CD4-positive, alpha-beta T cell (primary cell): ENCODE measurements at places on chromosomes 4 and X.

DNA sequence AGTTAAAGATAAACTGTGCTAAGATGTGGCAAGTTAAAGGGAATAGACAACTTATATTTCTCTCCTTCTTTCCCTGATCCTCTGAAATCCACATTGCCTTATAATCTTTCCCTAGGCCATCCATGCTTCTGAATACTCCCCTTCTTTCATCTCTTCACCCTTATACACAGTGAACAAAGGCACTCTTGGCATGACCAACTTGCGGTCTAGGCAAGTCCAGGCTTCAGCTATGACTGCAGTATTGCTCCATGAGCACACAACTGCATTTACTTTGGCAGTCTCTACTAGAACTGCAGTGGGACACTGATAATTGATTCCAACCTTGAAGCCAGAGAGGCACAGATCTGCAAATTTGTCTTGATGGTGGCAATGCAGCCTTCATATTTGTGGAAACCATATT lies 24.2 kb upstream of the UBA6 start:
- DNase-seq: no peak

GRCh38 chr4:175961604-175962003 lies 104.0 kb upstream of the WDR17 start:
- no peak for DNase-seq

DNA sequence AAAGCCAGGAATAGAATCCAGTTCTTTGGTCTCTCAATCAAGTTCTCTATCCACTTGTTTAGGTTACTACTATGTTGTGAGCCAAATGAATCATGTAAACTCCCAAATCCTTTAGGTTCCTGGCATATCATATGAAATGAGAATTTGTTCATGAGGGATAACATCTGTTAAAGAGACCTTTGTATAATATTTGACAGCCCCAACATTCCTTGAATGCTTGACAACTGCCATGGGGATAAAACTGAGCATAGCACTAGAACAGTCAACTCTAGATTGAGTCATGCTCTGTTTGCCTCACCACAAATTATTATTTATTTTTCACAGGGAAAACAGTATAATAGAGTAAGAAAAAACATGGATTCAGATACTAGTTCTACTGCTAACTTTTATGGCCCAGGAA lies 93.3 kb downstream of the NAA11 start:
- no peak for DNase-seq

DNA sequence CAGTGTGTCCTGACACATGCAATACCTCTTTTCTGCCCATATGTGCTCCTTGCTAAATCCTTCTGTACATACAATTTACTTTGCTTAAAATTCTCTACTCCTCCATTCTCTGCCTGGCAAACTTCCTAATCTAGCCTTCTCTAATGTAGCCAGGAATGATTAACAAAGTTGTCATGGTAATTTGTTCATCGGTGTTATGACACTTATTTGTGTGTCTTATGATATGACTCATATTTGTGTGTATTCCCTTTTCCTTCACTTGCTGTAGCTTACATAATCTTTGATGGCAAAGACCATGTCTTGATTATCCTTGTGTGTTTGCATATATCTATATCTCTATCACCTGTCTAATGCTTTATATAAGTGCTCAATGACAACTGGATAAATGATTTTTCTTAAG lies 133.3 kb downstream of the COL25A1 start:
- no peak for DNase-seq

DNA sequence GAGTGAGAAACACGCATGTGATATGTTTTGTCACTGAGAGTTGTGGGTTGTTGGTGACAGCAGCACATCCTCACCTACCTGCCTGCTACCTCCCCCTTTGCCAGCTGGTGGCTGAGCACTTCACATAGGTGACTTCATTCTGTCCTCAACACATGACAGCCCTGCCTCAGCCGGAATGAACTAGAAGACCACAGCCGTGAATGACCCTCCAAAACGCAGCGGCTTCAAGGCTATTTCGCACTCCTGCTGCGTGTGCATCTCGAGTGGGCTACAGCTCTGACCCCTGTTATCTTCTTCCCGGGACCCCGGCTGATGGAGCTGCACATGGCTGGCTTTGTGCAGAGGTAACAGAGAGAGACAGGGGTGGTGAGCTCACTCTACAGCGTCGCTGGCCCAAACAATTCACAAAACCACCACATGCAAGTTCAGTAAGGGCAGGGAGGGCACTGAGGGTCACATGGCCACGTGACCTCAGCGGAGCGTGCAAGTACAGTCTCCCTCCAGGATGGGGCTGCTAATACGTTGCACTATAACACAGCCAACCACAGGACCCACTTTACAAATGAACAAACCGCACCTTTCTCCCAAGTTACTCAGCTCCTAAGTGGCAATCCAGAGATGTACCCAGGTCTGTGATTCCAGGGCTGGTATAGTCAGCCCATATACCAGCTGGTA lies 6.3 kb upstream of the PPP2R2C start:
- DNase-seq: no peak

GRCh38 chrX:85243155-85243554 lies 424 bp downstream of the SATL1 start:
- DNase-seq: no peak

GRCh38 chr4:10006231-10006600 lies 15.1 kb downstream of the SLC2A9 start:
- DNase-seq: no peak

DNA sequence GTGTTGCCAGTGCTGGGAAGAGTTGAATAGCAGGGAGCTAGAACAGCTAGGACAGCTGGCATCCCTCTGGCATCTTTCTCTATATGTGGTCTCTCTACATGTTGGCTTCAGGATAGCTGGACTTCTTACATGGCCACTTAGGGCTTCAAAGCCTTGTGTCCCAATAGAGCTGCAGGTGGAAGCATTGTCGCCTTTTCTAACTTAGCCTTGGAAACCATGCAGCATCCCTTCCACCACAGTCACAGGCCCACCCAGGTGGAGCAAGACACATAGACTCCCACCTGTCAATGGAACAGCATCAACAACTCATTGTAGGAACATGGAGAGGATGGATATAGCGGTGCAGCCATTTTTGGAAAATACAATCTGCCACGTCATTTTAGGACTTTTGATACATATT lies 149.0 kb downstream of the AASDH start:
- DNase-seq: no peak

DNA sequence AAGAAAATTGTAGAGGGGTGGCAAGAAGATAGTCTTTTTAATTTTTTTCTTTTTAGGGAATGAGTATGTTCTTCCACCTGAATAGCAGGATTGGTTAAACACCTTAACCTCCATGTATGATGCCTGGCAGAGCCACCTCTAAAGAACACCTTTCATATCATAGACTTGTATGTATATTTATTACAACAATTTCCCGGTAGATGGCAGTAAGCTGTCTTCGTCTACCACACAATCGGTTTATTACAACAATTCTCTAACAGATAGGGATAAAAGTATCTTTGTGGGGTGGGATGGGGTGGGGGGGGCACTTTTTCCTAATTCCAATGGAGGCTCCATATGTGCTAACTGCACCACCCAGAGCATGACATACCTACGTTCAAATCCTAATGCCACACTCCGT lies 255.5 kb downstream of the LDB2 start:
- DNase-seq: no peak

DNA sequence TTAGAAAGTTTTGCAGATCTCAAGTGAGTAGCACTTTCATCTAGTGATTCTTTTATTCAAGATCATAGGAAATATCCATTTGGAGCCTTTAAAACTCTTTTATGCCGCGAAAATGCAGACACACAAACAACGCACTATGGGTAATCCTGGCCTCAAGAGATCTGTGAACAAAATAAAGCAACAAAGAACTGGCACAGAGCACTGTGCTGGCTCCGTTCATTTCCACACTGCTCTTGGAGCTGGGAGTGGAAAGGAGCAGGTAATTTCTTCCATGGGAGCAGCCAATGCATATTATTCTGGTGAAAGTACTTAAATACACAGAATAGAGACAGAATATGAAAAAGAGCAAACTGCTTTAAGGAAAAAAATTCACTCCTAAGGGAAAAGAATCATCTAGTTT lies 172.7 kb upstream of the FRG1 start:
- no peak for DNase-seq

- DNase-seq: no peak
Measured at GRCh38 chrX:114626323-114626722, 42.4 kb downstream of the HTR2C start.

DNA sequence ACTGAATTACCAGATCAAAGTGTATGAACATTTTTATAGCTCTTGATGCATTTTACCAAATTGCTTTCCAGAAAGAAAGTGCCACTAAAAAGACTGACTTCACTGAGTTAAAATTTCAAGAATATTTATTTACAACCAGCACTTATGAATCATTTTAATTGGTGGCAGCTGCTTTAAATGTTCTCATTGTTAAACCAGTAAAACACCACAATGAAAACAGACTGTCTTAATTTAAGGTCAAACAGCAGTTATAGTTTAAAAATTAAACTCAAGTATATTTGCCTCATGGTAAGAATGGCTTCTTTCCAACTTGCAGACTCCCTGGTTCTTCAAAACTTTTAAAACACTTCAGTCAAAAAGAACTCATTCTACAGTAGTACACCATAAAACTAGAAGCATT lies 36.9 kb downstream of the AMMECR1 start:
- DNase-seq: no peak

GRCh38 chr4:119536572-119537528 lies 91.8 kb downstream of the PDE5A start:
- DNase-seq: no peak

- peak; percentile 97 for DNase-seq
Measured at GRCh38 chrX:15737959-15738902, at the start of gene CA5B. CA5B (plus strand) TSS chrX:15738270; CDS start chrX:15750024, 11,754 bp downstream.

- DNase-seq: no peak
Measured at GRCh38 chrX:130594453-130594916, 192.7 kb downstream of the RBMX2 start.

DNA sequence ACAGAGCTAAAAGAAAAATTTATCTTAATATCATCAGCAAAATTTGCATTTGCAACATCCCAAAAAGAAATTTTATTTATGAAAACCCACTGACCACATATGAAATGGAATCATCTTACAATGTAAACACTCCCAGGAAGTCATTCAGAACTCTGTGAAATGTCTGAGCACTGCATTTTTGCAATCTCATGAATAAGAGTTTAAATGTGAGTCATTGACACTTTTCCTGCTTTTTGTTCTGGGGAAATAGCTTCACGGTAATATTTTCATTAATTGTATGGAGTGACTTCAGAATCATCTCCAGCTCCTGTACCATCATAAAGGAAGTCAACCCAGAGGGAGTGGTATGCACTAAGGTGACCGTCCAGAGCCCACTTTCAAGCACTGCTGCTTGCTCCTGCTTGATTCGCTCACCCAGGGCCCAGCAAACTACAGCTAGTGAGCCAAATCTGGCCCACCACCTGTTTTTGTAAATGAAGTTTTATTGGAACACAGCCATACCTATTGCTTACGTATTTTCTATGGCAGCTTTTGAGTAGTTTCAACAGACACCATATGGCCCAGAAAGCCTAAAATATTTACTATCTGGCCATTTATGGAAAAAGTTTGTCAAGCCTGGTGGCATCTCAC lies 17.2 kb downstream of the EDNRA start:
- no peak for DNase-seq

DNA sequence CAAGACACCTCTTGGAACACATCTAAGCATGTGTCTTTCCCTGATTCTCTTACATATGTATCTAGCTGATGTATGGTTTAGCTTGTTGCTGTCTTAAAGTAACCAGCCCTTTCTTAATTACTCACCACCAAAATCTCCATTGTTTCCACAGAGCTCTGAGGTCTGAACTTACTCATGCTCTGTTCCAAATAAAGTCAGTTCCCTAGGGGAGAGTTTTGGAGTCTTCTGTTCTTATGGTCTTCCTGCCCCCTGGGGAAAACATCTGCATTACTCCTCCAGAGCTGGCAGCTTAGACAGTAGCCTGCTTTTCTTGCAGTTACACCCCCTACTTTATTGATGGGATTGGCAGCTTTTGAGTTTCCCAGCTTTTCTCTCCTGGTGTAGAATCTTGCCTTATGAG lies 125.8 kb downstream of the EDA start:
- DNase-seq: no peak

- DNase-seq: no peak
Measured at GRCh38 chr4:164039482-164039881, 545.0 kb downstream of the TMA16 start.

DNA sequence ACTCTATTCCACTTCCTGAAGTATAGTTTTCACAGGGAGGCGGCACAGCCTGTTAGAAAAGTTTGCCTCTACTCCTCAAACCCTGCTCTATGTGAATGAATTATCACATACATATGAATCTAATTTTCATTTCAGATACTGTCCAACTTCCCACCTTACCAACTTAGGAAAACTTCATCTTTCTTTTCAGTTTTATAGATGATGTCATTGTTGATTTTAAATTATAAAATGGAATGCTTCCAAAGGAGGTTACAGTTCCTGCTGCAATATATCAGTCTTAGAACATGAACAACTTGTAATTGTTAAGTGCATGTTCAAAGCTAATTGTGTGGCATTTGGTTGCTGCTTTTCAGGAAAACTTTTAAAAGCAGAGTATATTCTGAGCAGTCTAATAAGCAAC lies 92.4 kb downstream of the NEUROG2 start:
- no peak for DNase-seq

GRCh38 chr4:147492761-147493160 lies 11.9 kb downstream of the EDNRA start:
- DNase-seq: no peak

DNA sequence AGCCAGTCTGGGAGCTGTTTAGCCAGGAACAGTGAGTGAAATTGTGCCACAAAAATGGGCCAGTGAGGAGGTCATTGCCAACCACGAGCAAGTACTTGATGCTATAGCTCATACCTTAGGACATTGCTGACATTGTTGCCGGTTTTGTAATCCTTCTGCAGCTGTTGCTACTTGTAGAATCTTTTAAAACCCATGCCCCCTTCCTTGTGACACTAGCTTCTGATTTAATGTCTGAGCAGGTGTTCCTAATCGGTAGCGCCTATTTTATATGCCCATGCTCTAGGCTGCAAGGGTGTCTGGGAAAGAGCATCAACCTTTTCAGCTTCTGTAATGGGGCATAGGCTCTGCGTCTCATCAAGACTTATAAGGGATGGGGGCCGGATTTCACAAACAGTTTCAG lies 2.6 kb downstream of the POLA1 start:
- DNase-seq: no peak

DNA sequence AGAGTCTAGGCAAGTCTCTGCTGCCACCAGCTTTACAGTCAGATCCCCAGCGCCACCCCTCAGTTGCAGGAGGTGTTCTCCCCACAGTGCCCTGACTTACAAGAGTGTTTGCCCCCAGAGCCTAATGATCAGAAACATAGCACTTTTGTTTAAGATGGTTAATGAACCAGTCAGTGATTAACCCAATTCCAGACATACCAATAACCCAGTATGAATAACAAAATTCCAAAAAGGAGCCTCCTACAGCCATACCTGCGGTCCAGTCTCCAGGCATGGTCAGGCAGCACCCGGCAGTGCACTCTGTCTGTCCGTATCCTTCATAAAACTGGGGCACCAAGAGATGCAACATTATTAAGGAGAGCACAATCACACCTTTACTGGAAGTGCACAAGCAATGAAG lies 30.7 kb upstream of the CENPU start:
- DNase-seq: no peak

DNA sequence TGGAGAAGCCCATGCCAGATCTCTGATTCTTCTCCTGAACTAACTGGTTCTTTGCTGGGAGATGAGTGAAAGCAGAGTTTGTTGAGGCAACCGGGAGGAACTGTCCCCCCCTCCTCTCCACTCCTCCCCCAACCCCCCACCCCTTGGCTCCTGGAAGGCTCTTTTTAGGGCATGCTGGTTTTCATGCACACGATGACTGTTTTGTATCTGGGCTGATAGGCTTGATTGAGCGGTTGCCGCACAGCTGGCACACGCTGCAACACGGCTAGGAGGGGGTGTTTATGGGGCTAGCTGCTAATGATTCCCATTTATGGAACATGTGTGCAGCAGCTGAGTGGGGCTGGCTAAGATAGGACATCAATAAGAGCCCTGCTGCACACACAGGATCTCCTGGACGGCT lies 137.2 kb downstream of the SMIM20 start:
- no peak for DNase-seq
